ENCODE measurements at places on chromosomes 2 and 18. TPM values are rescaled to one million over a fixed set of nuclear protein-coding genes. Genes with fewer than 3 reads are reported as not detected.

GRCh38 chr18:11366410-11366809 is 217.0 kb upstream of the PIEZO2 start:
- peak; percentile 67 for DNase-seq

DNA sequence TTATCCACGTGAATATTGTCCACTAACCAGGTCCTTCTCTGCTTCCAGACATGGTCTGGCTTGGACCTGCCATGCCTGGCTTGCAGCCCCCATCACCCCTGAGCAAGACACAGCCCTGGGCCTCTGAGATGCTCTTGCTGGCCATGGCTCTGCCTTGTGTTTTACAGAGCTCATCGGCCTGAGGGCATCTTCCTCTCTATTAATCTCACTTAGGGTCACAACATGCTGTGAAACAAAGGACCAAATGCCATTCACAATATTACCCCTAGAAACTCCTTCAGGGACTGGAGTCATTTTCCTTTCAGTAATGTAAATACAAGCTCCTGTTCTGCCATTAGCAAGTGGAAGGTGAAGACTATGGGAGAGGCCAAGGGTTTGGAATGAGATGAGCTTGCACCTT is 6.8 kb upstream of the TPO start:
- no peak for DNase-seq

GRCh38 chr2:20222014-20222768 is 2.7 kb downstream of the SDC1 start:
- peak; percentile 61 for DNase-seq

DNA sequence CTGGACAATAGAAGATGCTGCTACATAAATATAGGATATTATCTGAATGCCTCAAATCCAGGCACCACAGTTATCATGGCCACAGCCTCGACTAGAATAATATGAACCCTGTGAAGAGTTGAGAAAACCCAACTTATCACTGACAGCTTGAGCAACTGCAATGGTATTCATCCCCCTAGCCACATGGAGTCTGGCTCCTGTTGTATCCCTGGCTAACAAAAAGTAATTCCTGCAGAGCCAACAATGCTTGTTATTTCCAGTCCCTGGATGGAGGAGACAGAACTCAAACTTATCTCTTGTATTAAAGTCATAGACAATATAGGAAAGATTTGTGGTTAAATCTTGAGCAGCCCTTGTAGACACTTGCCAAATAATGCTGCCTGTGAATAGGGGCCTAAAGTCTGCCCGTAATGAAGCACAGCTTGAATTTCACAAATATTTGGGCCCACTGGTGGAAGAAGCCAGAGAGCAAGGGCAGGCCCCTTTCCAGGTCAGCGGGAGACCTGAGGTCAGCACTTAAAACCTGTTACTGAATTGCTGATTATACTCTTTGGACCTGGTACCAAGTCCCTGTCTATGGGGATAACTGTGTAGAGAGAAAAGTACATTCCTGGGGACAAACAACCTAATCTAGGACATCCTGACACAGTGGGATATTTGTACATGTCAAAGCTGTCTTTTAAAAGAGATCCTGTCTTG is 28.4 kb upstream of the SUCLG1 start:
- DNase-seq: peak; percentile 34

GRCh38 chr2:224556381-224556780 is 28.8 kb downstream of the CUL3 start:
- DNase-seq: no peak

DNA sequence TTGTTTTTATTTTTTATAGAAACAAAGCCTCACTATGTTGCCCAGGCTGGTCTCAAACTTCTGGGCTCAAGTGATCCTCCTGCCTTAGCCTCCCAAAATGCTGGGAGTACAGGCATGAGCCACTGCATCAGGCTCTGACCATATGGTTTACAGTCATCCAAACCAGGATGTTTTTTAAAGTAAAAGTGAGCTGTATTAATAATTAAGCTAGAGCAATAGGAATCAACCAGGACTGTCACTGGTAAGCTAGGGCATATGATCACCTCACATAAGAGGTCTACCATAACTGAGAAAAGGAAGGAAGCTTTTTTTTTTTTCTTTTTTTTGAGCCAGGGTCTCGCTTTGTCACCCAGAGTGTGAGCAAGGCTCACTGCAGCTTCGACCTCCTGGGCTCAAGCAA is 8.5 kb upstream of the RBBP8 start:
- no peak for DNase-seq

DNA sequence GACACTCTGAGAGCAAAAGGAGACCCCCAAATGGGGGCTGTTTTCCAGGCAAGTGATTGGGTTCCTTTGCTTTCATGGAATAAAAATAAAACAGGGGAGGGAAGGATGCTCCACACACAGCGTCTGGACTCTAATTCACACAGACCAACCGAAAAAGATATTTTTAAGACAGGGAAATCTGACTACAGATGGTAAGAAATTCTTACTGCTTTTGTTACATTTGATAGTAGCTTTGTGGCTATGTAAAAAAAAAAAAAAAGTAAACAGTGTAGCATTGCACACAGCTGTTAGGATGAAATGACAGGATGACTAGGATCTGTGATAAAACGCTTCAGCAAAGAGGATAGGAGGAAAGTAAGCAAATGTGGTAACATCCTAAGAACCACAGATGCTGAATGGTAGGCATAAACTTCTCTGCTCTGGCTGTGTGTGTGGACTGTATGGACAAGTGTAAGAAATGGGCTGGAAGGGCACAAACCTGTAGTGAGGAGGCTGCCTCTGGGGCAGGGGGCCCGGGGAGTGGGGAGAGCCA is 207.6 kb downstream of the ANAPC1 start:
- DNase-seq: no peak

DNA sequence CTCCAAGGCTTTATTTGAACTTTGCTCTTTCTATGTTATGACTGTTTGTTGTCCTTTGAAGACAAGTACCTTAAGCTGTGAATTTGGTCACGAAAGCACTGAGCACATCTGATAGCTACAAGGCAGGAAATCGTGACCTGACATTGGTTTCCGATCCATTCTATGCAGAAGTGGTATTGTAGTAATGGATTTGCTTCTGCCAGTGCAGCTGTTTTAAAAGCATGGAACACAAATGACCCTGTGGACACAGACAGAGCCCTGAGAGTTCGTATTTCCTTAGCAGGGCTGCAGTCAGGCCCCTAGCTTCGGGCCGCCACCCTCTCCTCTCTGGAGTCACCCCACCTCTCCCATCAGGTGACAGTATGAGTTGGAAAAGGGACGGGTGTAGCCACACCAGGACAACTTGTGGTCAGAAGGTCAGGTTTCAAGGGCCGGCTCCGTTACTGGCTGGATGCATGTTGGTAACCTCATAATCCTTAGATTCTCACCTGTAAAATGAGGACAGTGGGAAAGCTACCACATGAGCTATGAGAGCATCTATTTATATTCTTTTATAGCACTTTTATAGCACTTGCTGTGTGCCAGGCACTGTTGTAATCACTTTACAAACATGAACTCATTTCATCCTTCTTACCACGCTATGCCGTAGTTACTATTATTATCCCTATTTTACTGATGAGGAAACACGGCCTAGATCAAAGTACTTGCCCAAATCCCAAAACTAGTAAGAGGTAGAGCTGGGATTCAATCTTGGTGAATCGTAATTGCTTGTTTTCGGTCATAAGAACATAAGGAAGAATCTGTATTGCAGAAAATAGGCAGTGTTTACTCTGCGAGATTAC is 70.2 kb downstream of the SPATS2L start:
- DNase-seq: no peak

- peak; percentile 98 for DNase-seq
Observed at GRCh38 chr2:235669983-235670962, 176.4 kb downstream of the AGAP1 start.

- peak; percentile 53 for DNase-seq
Observed at GRCh38 chr2:3625186-3625585, 30.3 kb downstream of the COLEC11 start.

- no peak for DNase-seq
Observed at GRCh38 chr18:32242395-32242794, 52.6 kb downstream of the MEP1B start.

GRCh38 chr2:160375037-160375436 is 118.6 kb downstream of the RBMS1 start:
- DNase-seq: no peak

- no peak for DNase-seq
Observed at GRCh38 chr2:237647176-237648015, 20.0 kb downstream of the LRRFIP1 start.

GRCh38 chr2:200317975-200318374 is 11.5 kb downstream of the SPATS2L start:
- DNase-seq: no peak

GPN1 gene
- 27.5 TPM for total RNA-seq

CABYR gene
- 4.0 TPM for total RNA-seq

SLC66A3 gene
- 68.8 TPM for total RNA-seq

LMAN1 gene
- 189 TPM for total RNA-seq

D2HGDH gene
- total RNA-seq: 14.1 TPM

ANKRD62 gene
- not detected for total RNA-seq

TUBA3E gene
- not detected for total RNA-seq

MC5R gene
- total RNA-seq: 0.36 TPM

CD207 gene
- not detected for total RNA-seq

FOXI3 gene
- not detected for total RNA-seq
